PC-3 (cell line): ENCODE measurements at places on chromosomes 16 and 17. TPM values are rescaled to one million over a fixed set of nuclear protein-coding genes. Genes with fewer than 3 reads are reported as not detected.

BRIP1 gene
- total RNA-seq, result 13.8 and 21.1 TPM in 2 replicates

DECR2 gene
- total RNA-seq, result 19.8 and 22.3 TPM in 2 replicates

HSD17B1 gene
- total RNA-seq, result 0.86 and 1.5 TPM in 2 replicates

PIPOX gene
- total RNA-seq, result 0.87 and 1.5 TPM in 2 replicates

KANSL1 gene
- 47.6 and 63.2 TPM in 2 replicates for total RNA-seq

OR1F1 gene
- not detected in 2 replicates for total RNA-seq

KRTAP9-8 gene
- not detected in 2 replicates for total RNA-seq

HLF gene
- 0.23 and 0.66 TPM in 2 replicates for total RNA-seq

FOXJ1 gene
- total RNA-seq, result 0.26 and 0.69 TPM in 2 replicates

RBFOX1 gene
- not detected in 2 replicates for total RNA-seq

RNF222 gene
- 0.07 TPM in 1 of 2 replicates, not detected in the other for total RNA-seq

WWP2 gene
- total RNA-seq, result 15.8 and 17.1 TPM in 2 replicates

GPR179 gene
- not detected in 2 replicates for total RNA-seq

ARHGDIG gene
- total RNA-seq, result 0.35 TPM in 1 of 2 replicates, not detected in the other

TBC1D3B gene
- total RNA-seq, result 1.4 and 4.3 TPM in 2 replicates

TEX19 gene
- total RNA-seq, result 0.46 and 1.2 TPM in 2 replicates

SLC16A6 gene
- total RNA-seq, result 1.2 and 1.4 TPM in 2 replicates

KRT31 gene
- total RNA-seq, result not detected in 2 replicates

TSPAN10 gene
- 3.5 and 3.9 TPM in 2 replicates for total RNA-seq

RAD51C gene
- 58.9 and 71.1 TPM in 2 replicates for total RNA-seq

COG1 gene
- 24.1 and 31.6 TPM in 2 replicates for total RNA-seq

HBA1 gene
- not detected in 2 replicates for total RNA-seq

TM4SF5 gene
- not detected in 2 replicates for total RNA-seq

CDH13 gene
- total RNA-seq, result 0.36 TPM in 1 of 2 replicates, not detected in the other

TERB1 gene
- 0.23 TPM in 1 of 2 replicates, not detected in the other for total RNA-seq

KIF18B gene
- total RNA-seq, result 25.0 and 28.5 TPM in 2 replicates

TEKT1 gene
- total RNA-seq, result not detected in 2 replicates

FSCN2 gene
- 0.87 and 2.4 TPM in 2 replicates for total RNA-seq

SDR42E1 gene
- not detected in 2 replicates for total RNA-seq

DOC2B gene
- total RNA-seq, result 0.46 and 0.69 TPM in 2 replicates

SBK1 gene
- 0.95 and 1.5 TPM in 2 replicates for total RNA-seq

FBXL16 gene
- total RNA-seq, result 4.3 and 7.5 TPM in 2 replicates

LPO gene
- total RNA-seq, result not detected in 2 replicates

ADCY7 gene
- total RNA-seq, result 13.1 and 14.1 TPM in 2 replicates

CCL7 gene
- total RNA-seq, result not detected in 2 replicates

SLC12A3 gene
- not detected in 2 replicates for total RNA-seq

NME3 gene
- total RNA-seq, result 66.9 and 70.3 TPM in 2 replicates

SLC16A11 gene
- 0.75 TPM in 1 of 2 replicates, not detected in the other for total RNA-seq
